ENCODE measurements at places on chromosomes 7 and 10.
A peak's percentile ranks its signal among the peaks of the same experiment; 100 is the strongest.

- DNase-seq: no peak
Observed at GRCh38 chr7:45717537-45718235, 143.5 kb downstream of the ADCY1 start.

DNA sequence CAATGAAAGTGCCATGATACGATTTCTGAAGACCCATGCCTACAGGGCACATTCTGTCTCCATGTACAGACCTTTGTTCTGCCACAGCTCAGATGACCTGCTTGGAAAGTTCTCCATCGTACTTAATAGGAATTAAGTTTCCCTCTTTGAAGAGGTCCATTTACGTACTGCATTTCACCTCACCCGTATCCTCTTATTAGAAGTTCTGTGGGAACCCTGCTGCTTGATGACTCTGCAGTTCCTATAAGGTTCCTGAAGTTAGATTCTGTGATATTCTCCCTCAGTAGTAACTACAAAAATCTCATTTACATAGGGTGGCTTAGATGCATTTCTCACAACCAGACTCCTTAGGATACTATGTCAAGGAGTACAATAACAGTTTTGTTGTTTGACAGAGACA lies 50.9 kb downstream of the MINDY3 start:
- DNase-seq: no peak

DNA sequence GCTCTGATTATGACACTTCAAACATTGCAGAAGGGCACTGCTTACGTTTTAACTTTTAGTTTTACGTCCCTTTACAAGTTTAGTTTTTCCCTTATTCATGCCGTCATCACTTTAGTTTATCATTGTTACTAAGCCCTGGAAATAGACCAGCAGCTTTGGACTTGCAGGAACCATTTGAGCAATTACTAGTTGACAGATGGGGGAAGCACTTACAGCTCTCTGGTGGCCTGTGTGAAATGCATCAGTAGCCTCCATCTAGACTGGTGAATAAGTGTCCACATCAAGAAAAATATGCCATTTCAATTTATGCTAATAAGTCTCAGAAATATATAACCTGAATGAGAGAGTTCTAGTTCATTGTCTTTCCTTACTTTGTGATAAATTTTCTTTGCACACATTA lies 194.9 kb upstream of the GRM3 start:
- DNase-seq: no peak

DNA sequence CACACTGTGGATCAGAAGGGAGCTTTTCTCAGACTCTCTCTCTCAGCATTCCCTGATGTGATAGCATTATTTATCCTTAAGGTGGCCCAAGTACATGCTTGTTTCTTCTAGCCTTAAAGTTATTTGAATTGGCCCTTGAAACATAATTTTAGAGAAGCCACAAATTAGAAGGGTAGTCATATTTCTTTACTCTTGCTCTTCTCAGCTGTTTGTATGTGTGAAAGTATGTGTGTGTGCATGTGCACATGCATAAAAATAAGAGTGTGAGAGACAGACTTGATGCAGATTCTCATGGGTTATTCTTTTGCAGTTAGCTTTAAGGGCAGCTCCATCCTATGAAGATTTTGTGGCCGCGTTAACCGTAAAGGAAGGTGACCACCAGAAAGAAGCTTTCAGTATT lies 50.1 kb downstream of the PLEKHA8 start:
- no peak for DNase-seq

DNA sequence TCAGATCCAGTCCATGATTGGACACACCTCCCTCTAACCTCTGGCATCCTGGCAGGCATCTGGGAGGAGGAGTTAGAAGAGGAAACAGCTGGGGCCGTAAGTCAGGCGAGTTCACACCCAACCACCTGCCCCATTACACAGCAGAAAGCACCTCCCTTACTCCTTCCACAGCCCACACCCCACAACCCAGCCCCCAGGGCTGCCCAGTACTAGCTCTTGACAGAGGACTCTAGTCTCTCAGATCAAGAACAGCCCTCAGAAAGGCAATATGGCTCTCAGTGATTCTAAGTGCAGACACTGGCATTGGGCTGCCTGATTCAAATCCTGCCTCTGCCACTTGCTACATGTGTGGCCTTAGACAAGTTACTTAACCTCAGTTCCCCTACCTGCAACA lies 34.1 kb downstream of the KCNMA1 start:
- DNase-seq: peak; percentile 78

- no peak for DNase-seq
Observed at GRCh38 chr7:92685136-92686042, 95.2 kb upstream of the FAM133B start.

DNA sequence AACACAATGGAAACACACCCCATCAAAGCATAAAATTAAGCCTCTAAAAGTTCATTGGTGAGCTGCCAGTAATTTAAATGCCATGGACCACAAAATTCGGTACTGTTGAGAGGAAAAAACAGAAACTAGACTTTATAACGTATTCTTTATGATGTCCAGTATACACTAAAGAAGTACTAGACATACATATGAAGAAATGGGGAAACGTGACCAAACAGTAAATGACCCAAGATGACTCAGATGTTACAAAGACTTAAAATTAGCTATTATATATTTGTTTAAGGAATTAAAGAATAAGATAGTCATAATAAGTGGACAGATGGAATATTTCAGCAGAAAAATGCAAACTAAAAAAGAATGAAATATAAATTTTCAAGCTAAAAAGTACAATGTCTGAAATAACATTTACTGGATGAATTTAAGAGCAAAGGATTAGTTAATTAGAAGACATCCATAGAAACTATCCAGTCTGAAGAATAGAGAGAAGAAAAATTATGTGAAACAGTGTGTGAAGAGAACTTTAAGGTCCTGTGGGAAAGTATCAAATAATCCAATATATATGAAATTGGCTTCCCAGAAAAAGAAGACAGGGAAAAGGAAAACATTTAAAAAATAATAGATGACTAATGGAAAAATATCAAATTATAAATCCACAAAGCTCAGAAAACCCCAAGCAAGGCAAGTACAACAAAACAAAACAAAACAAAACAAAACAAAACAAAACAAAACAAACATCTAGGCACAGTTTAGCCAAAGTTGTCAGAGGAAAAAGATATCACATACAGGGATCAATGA lies 69.4 kb downstream of the SAMD9 start:
- peak; percentile 52 for DNase-seq

DNA sequence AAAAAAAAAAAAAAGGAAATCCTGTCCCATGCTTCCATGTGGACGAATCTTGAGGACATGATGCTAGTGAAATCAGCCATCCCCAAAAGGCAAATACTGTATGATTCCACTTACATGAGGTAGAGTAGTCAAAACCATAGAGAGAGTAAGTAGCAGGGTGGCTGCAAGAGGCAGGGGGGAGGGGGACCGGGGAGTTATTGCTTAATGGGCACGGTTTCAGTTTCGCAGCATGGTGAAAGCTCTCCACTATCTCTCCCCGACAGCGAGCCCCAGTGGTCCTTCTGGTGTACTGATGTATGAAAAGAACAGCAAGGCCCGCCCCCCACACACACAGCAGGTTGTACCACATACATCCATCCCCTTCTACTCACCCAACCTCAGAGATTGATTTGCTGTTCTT lies 32.8 kb downstream of the NOD1 start:
- no peak for DNase-seq

GRCh38 chr10:131119626-131120355 lies 191.7 kb downstream of the TCERG1L start:
- no peak for DNase-seq

DNA sequence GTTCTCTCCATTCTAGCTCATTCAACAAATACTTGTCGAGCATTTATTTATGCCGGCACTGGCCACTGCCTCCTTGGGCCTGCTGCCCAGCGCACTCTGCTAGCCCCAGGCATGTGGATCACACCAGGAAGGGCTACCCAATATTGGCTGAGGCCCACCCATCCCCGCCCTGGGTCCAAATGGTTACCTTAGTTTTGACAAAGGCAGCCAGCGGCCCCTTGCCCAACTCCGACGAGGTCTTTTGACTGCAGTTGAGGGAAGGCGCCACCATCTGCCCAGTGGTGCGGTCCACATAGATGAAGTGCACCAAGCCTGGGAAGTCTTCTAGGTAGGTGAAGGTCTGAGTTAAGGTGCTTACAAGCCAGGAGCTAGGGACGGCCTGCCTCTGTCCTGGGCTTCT lies 7.2 kb upstream of the PYROXD2 start:
- DNase-seq: no peak

DNA sequence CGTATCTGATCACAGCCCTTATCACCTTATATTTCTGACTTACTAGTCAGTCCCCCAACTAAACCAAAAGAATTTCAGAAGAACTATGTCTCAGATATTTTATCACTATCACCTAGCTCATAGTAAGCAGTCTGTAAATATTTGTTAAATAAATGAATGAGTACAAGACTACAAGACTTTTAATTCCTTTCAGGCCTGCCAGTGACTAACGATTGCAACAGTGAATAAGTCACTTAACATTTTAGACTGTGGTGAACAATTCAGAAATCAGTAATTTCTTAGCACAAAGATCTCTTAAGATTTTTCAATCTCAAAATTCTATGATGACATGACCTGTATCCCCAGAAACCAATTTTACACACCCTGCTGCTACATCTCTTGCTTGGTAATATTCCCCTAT lies 162.2 kb downstream of the IMMP2L start:
- no peak for DNase-seq

GRCh38 chr10:86795353-86795752 lies 38.9 kb downstream of the BMPR1A start:
- DNase-seq: peak; percentile 84

DNA sequence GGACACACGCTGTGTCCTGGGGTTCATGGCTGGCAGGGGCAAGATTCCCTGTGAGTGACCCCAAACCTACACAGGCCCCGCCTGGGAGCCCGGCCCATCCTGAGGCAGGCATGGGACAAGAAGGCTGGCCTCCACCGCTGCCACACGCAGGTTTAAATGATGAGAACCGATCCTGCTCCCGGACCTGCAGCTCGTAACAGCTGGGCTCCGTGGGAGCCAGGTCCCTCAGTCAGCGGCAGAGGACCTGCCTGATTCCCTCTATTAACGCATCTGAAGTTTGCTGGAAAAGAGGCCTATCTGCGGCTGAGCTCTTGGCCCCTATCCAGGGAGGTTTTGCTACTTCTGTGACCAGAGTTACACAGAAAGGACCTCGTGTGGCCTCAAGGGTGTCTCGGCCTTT lies 112.3 kb downstream of the VIPR2 start:
- DNase-seq: no peak

DNA sequence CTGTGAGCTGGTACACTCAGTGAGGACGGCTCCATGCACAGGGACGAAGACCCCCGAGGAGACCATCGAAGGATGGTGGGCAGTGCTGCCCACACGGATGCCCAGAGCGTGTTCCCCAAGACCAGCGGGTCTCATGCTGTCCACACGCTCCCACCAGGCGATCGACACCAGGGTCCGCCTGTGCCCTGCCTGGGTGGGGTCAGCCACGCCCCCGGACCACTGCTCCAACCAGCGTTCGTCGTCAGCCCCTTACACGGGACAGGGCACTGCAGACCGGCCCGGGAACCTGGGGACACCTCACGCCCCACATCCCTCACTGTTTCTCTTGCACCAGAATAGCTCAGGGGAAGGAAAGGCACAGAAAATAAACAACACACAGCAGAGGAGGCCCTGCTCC lies 223.5 kb downstream of the DNAJB6 start:
- DNase-seq: no peak

GRCh38 chr7:50412973-50413372 lies 37.2 kb downstream of the FIGNL1 start:
- no peak for DNase-seq

GRCh38 chr10:1328981-1329614 lies 272.9 kb downstream of the WDR37 start:
- peak; percentile 9 for DNase-seq

DNA sequence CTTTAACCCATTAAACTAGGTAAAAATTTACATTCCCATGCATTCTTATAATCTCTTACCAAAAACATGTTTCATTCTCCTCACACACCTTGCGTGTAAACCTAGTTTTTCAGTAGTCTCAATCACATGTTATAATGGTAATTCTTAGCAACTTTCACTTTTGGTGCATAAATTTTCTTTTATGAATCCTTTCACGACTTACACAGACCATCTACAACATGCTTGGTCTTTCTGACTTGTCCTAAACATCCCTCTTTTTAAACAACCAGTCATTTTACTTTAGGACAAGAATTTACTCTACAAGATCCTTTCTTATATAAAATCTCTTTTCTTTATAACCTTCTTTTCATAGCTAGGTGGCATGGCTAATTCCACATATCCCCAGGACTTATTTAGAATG lies 25.8 kb downstream of the FBXL13 start:
- peak; percentile 69 for DNase-seq

DNA sequence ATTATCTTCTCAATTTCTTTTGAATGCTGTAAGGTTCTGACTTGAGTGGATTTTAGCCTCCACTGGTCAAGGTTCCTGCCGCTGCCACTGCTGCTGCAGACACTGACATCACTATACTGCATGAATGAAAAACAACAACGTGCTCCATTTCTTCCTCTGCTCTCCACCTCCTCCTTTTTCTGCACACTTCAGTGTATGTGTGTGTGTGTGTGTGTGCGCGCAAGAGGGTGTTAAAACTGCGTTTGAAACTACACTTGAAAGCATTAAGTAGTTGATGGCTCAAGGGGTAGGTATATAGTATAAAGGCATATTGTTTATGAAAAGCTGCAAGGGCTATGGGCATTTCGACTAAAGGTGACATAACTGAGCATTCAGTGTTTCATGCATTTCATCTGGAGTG lies 3.5 kb downstream of the GLCCI1 start:
- DNase-seq: no peak

DNA sequence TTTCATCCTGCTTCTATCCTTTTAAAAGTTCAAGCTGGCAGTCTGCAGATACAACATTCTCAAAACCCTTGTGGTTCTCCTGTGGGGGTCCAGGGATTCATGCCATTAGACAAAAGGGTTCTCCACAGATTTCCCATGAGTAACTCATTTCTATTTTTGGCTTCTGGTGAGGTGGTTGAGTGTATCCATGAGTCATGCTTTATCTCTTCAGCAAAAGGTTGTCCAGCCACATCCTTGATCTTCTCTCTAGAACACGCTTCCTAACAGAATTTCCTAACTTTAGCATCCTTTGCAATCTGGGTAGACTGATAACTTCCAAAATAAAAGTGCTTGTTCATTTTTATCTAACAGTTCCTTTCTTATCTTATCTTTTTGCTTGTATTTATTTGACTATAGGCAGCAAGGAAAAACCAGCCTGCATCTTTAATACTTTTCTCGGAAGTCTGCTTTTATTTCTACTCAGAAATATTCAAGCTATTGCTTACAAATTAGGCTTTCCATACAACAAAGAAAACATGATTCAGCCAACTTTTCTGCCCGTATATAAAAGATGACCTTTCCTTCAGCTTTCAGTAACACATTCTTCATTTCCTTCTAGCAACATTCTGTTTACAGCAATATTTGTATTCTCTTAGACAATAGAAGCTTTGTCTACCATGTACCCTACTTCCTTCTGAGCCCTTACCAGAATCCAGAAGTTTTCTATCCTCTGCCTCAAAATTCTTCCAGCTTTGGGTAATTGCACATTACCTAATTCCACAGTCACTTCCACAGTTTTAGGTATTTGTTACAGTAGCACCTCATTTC lies 79.3 kb upstream of the IL6 start:
- DNase-seq: peak; percentile 95

GRCh38 chr7:122965306-122965705 lies 30.2 kb downstream of the TAS2R16 start:
- DNase-seq: peak; percentile 4

- DNase-seq: peak; percentile 97
Observed at GRCh38 chr7:40299097-40299496, 164.3 kb downstream of the SUGCT start.

Data from LHCN-M2 (cell line).